Right lobe of liver (tissue), 6 donors: ENCODE measurements at places on chromosomes 6 and 20. TPM values are rescaled to one million over a fixed set of nuclear protein-coding genes. Genes with fewer than 3 reads are reported as not detected.

DNA sequence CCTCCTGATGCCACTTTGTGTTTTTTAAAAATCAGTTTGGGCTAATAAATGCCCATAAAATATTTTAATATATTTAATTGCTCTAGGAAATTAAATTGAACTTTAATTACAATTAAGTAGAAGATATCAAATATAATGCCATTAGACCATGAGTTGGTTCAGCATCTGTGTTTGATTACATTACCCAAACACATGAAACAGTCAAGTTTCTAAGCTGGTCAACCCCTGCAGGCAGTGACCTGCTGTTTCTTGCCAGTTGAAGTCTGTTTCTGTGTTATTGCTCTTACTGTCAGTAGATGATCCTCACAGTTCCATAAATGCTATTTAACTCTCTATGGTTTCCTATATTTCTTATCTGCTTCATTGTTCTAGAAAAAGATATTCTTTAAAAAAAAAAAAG is 9.7 kb upstream of the TENT5A start:
- H3K27me3 ChIP-seq: no peaks in the 10 kb centered on the region
- no peaks in the 10 kb centered on the region for H3K36me3 ChIP-seq
- H3K4me3 ChIP-seq: no peak overlapping the region
- DNase-seq: no peak
- peaks cover 5% of the 10 kb centered on the region for H3K4me1 ChIP-seq

DNA sequence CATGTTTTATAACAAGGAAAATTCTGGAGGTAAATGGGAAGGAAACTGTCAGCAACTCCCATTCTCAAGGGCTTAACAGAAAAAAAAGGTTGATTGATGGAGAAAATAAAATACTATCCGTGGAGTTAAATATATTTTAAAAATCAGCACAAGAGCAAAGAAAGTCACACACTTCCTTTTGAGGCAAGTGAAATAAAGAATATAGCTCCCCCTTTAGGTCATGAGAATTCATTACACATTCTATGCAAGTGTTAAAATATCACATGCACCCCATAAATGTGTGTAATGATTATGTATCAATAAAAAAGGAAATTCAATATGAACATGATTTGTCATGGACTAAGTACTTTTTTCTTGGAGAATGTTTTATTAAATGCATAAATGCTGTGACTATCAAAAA is 349.2 kb downstream of the TPBG start:
- no peaks in the 10 kb centered on the region for H3K4me1 ChIP-seq
- no peak overlapping the region for H3K4me3 ChIP-seq
- no peak for DNase-seq
- no peaks in the 10 kb centered on the region for H3K27me3 ChIP-seq
- H3K36me3 ChIP-seq: no peaks in the 10 kb centered on the region

POU3F2 gene
- not detected for total RNA-seq

FBXO5 gene
- total RNA-seq: 2.2 TPM

DNA sequence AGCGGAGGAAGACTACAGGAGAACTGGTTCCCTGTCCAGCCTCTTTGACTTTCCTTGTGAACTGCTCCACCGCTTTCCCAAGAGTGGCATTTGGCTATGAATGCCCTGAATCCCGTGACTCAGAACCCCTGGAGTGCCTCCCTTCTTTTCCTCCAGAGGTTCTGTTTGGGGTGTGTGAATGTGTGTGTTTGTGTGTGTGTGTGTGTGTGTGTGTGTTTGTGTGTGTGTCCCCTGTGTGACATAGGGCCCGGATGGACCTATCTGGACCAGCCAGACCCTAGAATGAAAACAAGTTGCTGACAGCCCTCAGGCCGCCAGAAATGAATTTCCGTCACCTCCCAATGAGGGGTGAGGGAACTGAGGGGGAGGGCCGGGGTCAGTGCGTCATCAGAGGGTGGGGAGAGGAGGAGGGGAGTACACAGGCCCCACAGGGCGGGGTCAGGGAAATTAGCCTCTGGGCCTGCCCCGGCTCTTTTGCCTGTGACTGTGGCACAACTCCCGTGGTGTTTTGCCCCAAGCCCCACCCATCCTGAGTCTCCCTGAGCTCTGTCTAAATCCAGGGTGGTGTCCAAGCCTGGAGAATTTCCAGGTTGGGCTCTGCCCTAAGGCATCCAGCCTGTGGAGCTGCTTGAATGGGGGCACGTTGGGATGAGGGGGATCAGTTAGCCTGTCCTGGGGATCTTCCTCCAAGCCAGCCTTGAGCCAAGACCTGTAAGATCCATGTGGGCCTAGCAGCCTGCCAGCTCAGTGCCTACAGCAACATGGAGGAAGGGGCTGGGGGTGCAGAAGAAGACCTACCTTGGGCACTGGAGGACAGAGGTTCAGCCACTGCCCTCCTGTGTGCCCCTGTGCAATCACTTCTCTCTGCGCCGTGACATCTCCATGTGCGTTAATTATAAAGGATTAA is 15.2 kb upstream of the MRPS18A start:
- H3K4me3 ChIP-seq: no peak overlapping the region
- no peaks in the 10 kb centered on the region for H3K36me3 ChIP-seq
- peak; percentile 72 for DNase-seq
- H3K4me1 ChIP-seq: no peaks in the 10 kb centered on the region
- peak overlapping the region; percentile 50 for H3K27ac ChIP-seq
- H3K27me3 ChIP-seq: no peaks in the 10 kb centered on the region

DNA sequence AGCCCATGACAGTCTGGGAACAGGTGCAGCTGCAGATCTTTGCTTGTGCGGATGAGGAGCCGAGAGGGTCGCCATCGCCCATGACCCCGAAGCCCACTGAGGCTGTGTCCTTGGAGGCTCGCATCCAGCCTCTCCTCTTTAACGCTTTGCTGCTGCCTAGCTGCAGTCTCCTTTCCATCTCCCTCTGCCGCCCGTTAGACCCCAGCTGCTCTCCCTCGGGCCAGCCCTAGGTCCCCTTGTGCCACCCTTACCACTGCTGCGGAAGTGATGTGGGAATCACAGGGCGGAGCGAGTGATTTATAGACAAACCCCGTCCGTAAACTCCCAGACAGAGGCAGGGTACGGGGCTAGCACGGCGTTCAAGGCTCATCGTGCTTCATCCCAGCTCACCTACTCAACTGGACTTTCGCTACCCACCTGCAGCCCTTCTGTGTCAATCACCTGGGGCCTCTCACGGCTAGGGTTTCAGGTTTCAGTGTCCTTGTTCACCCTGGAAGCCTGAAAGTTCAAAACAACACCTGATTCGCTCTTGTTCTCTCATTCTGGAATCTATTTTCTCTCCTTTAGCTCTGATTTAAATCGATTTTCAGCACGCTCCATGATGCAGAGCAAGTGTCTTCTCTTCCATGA is 76.1 kb downstream of the PAX1 start:
- no peaks in the 10 kb centered on the region for H3K4me1 ChIP-seq
- H3K27me3 ChIP-seq: no peaks in the 10 kb centered on the region
- H3K27ac ChIP-seq: no peak overlapping the region
- no peak overlapping the region for H3K4me3 ChIP-seq

DNA sequence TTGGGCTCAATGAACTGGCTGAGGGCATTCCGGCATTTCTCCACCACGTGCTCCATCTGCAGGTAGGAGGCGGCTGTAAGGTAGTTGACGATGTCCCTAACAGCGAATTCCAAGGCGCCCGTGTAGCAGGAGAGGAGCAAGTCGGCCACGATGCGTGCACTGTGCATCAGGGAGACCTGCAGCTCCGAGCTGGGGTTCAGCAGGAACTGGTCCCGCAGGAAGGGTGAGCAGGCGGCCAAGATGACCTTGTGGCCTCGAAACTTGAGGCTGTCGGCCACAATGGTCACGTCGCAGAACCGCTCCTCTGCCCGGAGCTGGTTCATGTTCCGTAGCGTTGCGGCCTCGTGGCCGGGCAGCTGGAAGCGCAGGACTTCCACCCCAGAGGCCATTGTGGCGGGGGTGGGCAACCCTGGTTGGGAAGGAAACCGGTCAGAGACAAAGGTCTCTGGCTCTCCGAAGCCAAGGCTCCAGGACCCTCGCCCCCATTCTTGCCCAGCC is 920 bp downstream of the ZBTB12 start:
- no peaks in the 10 kb centered on the region for H3K27me3 ChIP-seq
- peak overlapping the region; percentile 60 for H3K4me3 ChIP-seq
- peak; percentile 42 for DNase-seq
- H3K4me1 ChIP-seq: no peaks in the 10 kb centered on the region
- H3K36me3 ChIP-seq: no peaks in the 10 kb centered on the region

DNA sequence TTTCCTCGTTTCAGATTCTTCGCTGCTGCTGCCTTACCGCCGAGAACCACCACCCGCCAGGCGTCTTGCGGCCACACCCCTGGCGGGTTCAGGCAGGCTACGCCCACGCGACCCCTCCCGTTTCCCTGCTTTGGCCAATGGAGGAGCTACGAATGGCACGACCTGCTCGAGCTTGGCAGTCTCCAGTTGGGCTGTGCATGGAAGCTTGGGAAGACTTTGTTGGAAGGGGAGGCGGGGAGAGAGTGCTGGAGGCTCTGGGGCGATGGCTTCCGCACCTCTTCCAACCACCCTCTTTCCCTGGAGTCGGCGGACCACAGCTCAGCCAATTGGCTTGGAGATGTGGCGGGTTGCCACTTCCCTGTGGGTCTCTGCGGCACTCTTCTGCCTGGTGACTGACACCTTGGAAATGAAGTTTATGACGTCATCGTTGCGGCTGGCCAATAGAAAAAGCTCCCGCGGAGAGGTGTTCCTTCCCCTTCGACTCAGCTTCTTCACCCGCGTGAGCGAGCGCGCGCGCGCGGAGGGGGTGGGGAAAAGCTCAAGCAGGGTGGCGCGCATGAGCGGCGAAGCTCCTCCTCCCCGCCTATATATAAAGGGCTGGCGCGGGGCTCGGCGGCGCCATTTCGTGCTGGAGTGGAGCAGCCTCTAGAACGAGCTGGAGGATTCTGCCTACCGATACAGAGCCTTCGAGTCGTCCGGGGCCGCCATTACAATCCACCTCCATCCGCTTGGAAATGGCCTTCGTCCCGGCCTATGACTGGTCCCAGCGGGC is 3.4 kb downstream of the BRD2 start:
- no peaks in the 10 kb centered on the region for H3K4me1 ChIP-seq
- peak overlapping the region; percentile 100 for H3K27ac ChIP-seq

- no peaks in the 10 kb centered on the region for H3K4me1 ChIP-seq
- H3K36me3 ChIP-seq: no peaks in the 10 kb centered on the region
Measured at GRCh38 chr6:37029249-37029971, 24.0 kb downstream of the FGD2 start.

GRCh38 chr6:35585658-35586057 is 73.0 kb upstream of the TULP1 start:
- no peak for DNase-seq
- no peak overlapping the region for H3K4me3 ChIP-seq
- H3K27ac ChIP-seq: peak overlapping the region; percentile 16
- H3K4me1 ChIP-seq: no peaks in the 10 kb centered on the region

MEP1A gene
- not detected for total RNA-seq
